ENCODE measurements at places on chromosomes 16 and 17. TPM values are rescaled to one million over a fixed set of nuclear protein-coding genes. Genes with fewer than 3 reads are reported as not detected.

Gene OMG
- total RNA-seq: 0.66 TPM

Gene RNF227
- 5.1 TPM for total RNA-seq

Gene MT1G
- total RNA-seq: 4.9 TPM

Gene WFDC1
- total RNA-seq: 9.5 TPM

Gene CHTF18
- total RNA-seq: 3.6 TPM

DNA sequence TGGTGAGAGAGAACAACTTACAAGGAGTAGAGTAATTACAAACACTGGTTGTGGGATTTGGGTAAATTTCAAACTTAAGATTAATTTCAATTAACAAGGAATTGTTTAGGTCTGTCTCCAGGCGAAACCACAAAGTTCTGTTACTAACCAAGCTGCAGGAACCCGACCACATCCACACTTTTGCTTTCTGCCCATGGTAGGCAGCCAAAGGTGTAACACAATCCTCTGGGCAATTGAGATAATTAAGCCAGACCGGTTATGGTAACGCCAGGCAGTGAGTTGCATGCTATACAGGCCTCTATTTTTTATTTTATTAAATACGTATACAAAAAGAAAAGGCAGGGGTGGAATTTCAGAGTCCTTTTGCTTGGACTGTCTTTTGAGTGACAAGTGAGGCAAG, 12.0 kb downstream of the KCNJ2 start:
- H3K27me3 ChIP-seq: no peaks in the 10 kb centered on the region
- no peak overlapping the region for H3K27ac ChIP-seq
- H3K36me3 ChIP-seq: no peaks in the 10 kb centered on the region
- no peak for DNase-seq
- no peak overlapping the region for H3K4me3 ChIP-seq

DNA sequence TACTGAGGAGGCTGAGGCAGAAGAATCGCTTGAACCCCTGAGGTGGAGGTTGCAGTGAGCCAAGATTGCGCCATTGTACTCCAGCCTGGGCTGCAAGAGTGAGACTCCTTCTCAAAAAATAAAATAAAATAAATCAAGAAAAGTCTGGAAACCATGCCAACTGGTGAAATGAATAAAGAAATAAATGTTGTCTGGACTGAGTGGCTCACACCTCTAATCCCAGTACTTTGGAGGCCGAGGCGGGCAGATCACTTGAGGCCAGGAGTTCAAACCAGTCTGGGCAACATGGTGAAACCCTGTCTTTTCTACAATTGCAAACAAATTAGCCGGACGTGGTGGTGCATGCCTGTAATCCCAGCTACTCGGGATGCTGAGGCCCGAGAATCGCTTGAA, 744 bp upstream of the LRRC37A3 start:
- no peaks in the 10 kb centered on the region for H3K27me3 ChIP-seq
- H3K36me3 ChIP-seq: no peaks in the 10 kb centered on the region
- peak overlapping the region; percentile 82 for H3K4me3 ChIP-seq
- DNase-seq: peak; percentile 89

GRCh38 chr16:82945420-82946101, 318.8 kb downstream of the CDH13 start:
- H3K27me3 ChIP-seq: no peaks in the 10 kb centered on the region
- no peak for DNase-seq
- no peaks in the 10 kb centered on the region for H3K4me1 ChIP-seq

GRCh38 chr16:80459966-80460365, 80.8 kb upstream of the DYNLRB2 start:
- no peaks in the 10 kb centered on the region for H3K27me3 ChIP-seq
- no peak overlapping the region for H3K4me3 ChIP-seq
- no peak for DNase-seq
- H3K27ac ChIP-seq: peak overlapping the region; percentile 31

GRCh38 chr16:73071131-73071940, 23.4 kb upstream of the ZFHX3 start:
- H3K27ac ChIP-seq: peak overlapping the region; percentile 86
- DNase-seq: no peak

DNA sequence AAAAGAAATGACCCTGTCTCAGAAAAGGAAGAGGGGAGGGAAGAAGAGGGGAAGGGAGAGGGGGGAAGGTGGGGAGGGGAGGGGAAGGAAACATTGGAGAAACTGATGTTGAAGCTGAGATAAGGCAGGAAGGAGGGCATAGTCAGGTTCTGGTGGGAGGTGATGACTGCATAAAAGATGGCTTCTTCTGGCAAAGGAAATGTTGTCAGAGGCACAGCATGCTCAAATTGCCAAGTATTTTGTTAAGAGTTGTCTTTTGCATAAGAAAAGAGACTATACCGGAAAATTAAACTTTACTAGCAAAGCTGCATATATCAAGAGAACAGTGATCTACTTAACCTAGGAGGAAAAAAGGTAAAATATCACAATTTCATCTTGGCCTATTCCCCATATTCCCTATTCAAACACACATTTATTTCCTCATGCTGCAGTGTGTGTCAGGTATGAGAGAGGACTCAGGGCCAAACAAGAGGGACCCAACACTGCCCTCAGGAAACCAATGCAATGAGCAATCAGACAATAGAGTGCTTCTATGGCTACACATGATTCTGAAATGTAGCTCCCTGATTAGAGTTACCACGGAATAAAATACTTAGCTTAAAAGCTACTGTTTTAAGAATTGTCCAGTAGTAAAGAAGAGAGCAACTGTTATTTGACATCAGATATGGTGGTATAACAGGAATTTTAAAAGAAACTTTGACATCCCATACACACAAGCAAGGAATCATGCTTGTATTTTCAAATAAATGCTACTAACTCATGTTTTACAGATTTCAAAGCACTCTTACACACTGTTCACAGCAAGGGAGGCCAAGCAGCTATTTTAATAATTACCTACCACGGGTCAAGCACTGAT, 80.9 kb downstream of the PARN start:
- H3K4me1 ChIP-seq: peaks cover 12% of the 10 kb centered on the region
- DNase-seq: no peak
- no peak overlapping the region for H3K27ac ChIP-seq
- peaks cover 15% of the 10 kb centered on the region for H3K36me3 ChIP-seq

DNA sequence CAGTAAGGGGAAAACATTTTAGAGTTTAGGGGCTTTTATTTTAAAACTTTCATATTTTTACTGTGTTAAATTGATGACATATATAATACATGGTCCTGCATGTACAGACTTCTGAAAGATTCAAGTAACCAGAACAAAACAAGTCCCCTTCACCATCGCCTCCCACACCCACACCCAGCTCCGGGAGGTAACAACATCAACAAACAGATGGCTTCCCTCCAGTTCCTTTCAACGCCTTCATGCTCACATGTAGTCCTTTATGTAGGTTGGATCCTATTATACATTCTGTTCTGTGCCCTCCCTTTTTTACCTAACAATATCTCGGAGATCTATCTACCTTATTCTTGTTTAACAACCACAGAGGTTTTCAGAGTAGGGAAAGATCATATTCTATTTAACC, 30.5 kb downstream of the GINS3 start:
- no peak overlapping the region for H3K27ac ChIP-seq
- H3K4me3 ChIP-seq: no peak overlapping the region
- no peaks in the 10 kb centered on the region for H3K36me3 ChIP-seq
- no peaks in the 10 kb centered on the region for H3K27me3 ChIP-seq

DNA sequence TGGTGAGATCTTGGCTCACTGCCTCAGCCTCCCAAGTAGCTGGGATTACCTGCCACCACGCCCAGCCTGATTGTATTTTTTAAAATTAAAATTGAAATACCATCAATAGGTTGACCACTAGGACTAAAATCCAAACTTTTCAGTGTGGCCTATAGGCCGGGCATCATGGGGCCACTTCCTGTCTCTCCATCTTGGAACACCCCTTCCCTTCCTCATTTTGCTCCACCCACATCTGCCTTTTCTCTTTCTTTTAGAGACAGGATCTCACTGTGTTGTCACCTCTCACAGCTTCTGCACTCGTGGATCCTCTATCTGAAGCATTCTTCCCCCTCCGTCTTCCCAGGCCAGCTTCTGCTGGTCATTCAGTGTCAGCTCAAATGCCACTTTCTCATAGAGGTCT, 57.0 kb downstream of the BMERB1 start:
- no peaks in the 10 kb centered on the region for H3K27me3 ChIP-seq
- H3K36me3 ChIP-seq: no peaks in the 10 kb centered on the region
- DNase-seq: no peak
- H3K4me3 ChIP-seq: no peak overlapping the region

DNA sequence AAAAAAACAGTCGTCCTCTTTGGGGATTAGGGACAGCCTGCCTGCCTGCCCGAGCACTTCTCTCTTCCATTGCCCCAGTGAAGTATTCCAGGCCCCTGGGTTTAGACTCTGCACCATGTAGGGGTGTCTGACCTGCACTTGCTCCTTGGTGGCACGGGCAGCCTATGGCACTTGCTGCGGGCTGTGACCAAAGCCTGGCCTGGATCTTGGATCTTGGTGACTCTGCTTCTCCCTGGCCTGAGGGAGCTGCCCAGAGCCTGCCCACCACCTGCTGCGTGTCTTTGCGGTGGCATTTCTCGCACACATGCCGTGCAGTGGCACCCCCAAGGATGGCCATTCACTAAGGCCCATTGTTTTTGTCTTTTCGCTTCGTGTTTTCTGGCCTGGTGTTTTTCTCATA, 6.1 kb upstream of the STH start:
- no peaks in the 10 kb centered on the region for H3K4me1 ChIP-seq
- H3K4me3 ChIP-seq: no peak overlapping the region
- H3K36me3 ChIP-seq: peaks cover 6% of the 10 kb centered on the region
- no peaks in the 10 kb centered on the region for H3K27me3 ChIP-seq
- no peak overlapping the region for H3K27ac ChIP-seq

DNA sequence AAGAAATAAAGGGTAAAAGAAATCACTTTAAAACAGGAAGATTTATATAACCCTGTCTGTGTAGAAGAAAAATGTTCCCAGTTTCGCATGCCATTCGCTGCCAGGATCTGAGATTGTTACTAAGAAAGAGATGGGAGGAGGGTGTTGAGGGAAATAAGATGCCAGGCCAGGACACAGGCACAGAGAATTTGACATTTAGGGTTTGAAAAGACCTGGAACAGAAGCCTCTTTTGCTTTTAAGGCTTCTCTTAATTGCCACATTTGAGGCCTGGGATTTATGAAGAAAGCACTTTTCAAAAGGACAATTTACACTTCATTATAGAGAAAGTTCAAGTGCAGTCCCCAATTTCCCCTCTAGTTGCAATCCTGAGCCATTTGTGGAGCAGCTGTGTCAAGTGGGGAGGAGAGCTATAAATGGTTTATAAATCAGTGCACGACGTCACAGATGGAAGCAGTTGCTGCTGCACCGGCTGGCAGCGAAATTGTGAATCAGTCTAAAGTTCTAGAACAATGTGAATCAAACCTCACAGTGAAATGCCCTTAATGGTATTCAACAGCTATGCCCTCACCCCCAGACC, 26.5 kb upstream of the C16orf87 start:
- no peaks in the 10 kb centered on the region for H3K36me3 ChIP-seq
- no peak overlapping the region for H3K4me3 ChIP-seq
- DNase-seq: no peak
- H3K27me3 ChIP-seq: no peaks in the 10 kb centered on the region

DNA sequence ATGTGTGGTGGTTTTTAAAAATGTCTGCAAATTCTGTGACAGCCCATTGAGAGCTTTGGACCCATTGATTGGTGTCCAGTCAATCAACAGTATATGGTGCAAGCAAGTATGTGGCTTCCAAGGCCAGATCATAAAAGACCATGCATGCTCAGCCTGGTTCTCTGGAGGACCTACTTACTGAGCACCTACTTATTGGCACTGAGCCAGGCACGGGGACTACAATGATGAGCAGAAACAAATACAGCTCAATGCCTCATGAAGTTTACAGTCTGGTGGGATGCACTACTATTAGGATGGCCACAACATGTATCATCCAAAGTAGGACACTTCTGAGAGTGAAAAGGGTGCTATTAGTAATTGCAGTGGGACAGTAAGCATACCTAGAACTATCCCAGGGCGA, 7.2 kb upstream of the EMP2 start:
- H3K27ac ChIP-seq: no peak overlapping the region
- H3K36me3 ChIP-seq: no peaks in the 10 kb centered on the region
- H3K27me3 ChIP-seq: no peaks in the 10 kb centered on the region
- no peaks in the 10 kb centered on the region for H3K4me1 ChIP-seq
- no peak overlapping the region for H3K4me3 ChIP-seq

DNA sequence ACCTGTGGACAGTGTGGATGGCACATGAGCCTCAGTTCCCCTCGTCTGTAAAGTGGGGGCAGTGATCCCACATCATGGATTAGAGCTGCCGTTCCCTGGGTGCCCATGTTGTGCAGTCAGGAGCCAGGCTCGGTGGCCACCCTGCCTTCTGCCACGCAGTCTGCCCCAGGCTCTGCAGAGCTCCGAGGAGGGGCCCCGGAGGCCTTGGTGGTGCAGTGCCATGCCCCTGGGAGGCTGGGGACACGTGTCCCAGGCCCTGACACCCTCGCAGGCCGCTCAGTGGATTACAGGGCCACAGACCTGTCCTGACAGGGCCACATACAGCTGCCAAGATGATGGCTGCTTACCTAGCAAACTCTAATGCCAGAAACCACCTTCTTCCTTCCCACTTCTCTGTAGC, 59.7 kb upstream of the ZNF469 start:
- H3K36me3 ChIP-seq: no peaks in the 10 kb centered on the region
- no peak overlapping the region for H3K27ac ChIP-seq
- H3K27me3 ChIP-seq: peaks cover 8% of the 10 kb centered on the region
- DNase-seq: no peak

GRCh38 chr17:50035945-50036344, 20.0 kb upstream of the ITGA3 start:
- no peaks in the 10 kb centered on the region for H3K36me3 ChIP-seq
- H3K4me1 ChIP-seq: peaks cover 59% of the 10 kb centered on the region
- H3K27me3 ChIP-seq: no peaks in the 10 kb centered on the region
- H3K4me3 ChIP-seq: no peak overlapping the region

- no peaks in the 10 kb centered on the region for H3K36me3 ChIP-seq
- H3K27me3 ChIP-seq: peaks cover 3% of the 10 kb centered on the region
- peaks cover 7% of the 10 kb centered on the region for H3K4me1 ChIP-seq
- no peak overlapping the region for H3K4me3 ChIP-seq
- DNase-seq: no peak
These were observed 13.9 kb downstream of the SLC25A10 start for GRCh38 chr17:81726004-81726403.

DNA sequence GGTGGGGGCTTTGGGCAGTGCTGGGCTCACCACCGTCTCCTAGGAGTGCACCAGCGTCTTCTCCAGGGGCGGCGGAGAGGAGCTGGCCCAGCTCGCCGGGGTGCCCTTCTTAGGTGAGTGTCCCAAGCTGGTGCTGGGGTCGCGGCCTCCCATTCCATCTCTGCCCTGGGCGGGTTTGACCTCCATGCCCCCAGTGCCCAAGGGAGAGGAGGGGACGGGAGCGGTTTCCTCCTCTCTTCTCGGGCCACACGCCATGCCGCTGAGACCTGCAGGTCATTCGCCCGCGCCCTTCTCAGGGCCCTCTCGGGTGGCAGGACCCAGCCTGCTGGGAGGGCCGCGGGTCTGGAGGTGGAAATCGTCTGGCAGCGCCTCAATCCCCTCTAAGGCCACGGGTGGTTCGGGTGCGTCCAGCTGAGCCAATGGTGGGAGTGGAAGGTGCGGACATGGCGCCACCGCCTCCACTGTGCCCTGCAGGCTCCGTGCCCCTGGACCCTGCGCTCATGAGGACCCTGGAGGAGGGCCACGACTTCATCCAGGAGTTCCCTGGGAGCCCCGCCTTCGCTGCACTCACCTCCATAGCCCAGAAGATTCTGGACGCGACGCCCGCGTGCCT, 5.3 kb downstream of the IGFALS start:
- no peak overlapping the region for H3K4me3 ChIP-seq
- H3K27me3 ChIP-seq: no peaks in the 10 kb centered on the region
- H3K36me3 ChIP-seq: peaks cover 71% of the 10 kb centered on the region

All from esophagus muscularis mucosa (tissue), 4 donors.